Stimulated activated CD4-positive, alpha-beta T cell treated with anti-CD3 and anti-CD28 coated beads, Interleukin-12 subunit alpha, Interleukin-12 subunit beta, amount 100 ng/mL, for 48 hours (primary cell): ENCODE measurements at places on chromosomes 4 and X.

DNA sequence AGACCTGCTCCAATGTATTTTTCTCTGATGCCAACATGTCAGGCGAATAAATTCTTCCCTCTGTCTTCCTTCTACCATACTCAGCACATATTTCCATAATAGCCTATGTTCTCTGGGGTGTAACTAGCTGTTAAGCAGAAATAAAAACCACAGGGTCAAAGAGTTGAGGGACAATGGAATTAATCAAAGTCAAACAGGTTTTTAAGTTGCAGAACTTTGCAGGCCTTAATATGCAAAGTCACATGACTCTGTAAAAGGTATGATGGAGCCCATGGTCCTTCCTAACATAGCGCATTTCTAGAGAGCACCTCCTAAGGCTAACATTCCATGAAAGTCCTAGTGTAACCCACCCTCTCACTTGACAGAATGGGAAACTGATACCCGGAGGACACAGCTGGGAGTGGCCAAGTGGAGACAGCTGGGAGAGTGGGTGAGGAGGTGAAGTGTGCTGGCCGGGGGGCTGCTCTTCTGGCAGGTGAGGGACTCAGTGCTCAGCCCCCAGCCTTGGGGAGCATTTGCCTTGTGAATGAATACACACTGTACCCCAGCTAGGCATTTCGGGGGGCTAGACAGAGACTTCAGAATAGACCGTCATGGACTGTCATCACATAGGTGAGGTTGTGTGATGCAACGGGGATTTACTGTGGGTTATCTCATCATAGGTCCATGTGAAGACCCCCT is 8.4 kb upstream of the SORCS2 start:
- DNase-seq: no peak

DNA sequence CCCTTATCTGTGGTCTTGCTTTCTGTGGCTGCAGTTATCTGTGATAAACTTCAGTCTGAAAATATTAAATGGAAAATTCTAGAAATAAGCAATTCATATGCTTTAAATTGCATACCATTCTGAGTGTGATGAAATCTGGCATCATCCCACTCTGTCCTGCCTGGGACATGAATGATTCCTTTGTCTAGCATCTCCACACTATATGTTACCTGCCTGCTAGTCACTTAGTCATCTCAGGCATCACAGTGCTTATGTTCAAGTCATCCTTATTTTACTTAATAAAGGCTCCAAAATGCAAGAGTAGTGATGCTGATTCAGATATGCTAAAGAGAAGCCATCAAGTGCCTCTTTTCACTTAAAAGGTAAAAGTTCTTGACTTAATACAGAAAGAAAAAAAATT is 14.3 kb upstream of the RAB9B start:
- no peak for DNase-seq

DNA sequence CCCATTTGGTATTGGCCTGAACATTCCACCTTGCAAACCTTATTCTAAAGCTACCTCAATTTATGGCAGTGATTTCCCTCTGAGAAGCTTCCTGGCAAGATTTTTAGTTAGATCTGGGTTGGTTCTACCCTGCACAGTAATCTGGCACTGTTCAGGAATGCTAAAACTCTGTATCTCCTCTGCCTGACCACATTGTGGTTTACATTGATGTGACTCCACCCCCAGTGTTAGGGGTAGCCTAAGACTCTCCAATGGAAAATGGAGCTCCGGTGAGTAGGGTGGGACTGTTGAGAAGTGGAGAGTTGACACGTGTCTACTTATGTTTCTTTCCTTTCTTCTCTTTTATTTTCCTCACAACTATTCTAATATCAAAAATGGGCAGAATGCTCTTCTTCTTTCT is 45.4 kb downstream of the BMPR1B start:
- no peak for DNase-seq

DNA sequence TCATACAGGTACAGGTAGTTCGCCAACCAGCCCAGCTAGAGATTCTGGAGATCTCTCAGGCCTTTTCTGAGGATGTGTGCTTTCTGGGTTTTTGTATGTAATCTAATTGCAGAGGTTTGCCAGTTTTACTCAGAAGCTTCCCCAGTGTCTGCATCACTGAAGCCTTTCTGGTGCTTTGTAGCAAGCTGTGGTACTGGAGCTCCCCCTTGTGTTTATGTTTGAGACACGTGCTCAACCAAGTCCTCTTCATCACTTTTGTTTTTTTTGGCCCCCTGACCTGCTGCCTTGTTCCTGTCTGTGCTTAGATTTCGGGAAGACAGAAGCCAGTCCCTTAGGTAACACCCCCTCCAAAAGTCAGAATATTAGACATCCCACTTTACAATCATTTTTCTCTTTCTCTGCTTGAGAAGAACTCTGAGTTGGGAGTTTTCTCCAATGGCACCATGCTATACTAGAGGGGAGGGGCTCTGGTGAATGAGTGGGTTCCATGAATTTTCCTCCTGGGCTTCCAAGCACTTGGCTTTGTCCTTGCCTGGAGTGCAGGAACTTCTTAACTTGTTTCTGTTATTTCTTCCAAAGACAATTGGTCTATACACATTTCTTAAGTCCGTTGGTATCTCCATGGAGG is 128.4 kb upstream of the TBC1D9 start:
- DNase-seq: peak; percentile 1

GRCh38 chr4:82421796-82422560 is 8.3 kb downstream of the HNRNPDL start:
- DNase-seq: no peak

- no peak for DNase-seq
Measured at GRCh38 chr4:103032574-103032973, 13.1 kb upstream of the SLC9B1 start.

DNA sequence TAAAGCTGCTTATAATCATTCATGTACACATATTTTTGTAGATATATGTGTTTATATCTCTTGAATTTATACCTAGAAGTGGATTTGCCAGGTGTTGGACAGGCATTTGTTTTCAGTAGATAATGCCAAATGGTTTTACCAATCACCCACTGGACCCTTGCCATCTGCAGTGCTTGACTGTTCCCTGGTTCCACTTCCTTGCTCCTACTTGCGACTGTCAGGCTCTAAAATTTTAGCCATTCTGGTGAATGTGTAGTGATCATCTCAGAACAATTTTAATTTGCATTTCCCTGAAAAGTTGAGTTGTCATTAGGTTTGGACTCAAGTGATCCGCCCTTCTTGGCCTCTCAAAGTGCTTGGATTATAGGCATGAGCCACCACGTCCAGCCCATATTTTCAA is 122.4 kb upstream of the SLC34A2 start:
- no peak for DNase-seq

GRCh38 chrX:130885996-130886395 is 17.0 kb downstream of the ENOX2 start:
- DNase-seq: no peak

DNA sequence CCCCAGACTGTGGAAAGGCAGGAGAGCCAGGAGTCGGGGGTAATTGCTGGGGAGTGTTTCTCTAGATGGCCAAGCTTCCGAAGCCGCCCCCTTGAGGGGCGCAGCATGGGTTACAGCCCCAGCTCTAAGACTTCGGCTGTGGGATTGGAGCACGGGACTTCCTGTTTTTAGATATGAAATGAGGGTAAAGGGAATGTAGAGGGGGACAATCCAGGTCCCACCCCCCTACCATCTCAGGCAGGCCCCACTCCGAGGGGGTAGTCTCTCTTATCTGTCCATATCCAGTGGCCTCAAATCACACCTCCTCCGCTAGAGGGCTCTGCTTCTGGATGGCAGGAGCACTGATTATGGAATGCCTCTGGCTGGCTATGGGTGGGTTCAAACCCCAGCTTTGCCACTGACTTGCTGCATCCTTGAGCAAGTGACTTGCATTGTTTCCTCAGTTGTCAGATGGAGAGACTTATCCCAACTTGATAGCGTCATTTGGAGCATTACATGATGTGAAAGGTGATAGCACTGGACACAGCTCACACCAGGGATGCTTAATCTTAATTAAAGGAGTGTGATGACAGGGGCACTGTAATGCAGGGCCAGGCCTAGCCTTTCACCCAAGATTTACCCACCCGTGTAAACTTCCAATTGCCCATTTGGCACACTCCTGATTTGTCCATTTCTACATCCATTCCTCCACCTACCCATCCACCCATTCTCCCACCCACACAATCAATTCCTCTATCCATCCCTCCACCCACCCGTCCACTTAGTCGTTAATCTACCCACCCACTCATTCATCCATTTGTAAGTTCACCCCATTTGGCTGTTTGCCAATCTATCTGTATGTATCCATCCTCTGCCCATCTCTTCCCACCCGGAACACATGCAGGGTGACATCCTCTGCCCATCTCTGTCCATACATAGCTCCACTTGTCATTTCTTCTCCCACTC is 848 bp upstream of the KCND1 start:
- DNase-seq: no peak

DNA sequence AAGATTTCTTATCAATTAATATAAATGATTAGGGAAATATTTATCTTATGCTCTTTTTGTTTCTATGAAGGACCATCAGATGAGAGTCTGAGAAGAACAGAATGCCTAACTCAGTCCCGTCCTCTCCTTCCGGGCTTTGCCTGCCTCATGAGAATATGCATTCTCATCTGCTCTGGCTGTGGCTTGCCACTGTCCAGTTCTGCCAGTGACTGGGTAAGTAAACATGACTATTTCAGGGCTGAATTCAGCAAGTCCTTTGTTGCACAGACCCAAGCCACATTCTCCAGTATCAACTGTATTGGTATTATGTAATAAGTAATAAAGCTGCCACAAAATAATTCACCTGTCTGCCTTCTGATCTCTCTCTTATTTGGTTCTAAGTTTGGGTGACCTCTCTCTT is 110.7 kb downstream of the WDFY3 start:
- no peak for DNase-seq

DNA sequence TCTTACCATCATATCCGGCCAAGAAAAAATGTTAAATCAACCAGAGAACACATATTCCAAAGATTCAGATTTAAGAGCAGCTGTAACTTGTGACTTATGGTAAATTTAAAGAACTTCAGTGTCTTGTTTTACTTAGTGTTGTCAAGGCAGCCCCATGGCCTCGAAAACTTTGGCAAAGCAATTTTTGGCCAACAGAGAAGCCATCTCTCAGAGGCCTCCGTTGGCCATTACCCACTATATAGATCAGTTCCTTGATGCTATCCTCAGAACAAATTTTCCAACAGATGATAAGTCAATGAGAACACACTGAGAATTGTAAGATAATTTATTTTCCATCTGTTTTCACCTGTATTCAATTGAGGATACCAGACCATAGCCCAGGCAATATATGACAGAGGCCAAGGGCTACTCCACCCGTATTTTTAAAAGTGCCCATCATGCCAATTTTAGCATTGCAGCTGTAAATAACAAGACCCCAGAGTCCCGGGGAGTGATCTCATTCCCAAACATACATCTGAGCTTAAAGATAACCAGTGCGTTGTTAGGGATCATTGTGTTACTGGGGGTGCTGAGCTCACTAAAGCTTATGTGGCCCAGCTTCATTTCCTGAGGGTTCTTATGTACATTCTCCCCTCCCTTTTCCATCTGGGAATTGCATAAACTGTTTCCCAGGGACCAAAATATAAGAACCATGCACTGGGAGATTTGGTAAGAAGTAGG is 50.0 kb upstream of the PDHA1 start:
- DNase-seq: no peak

GRCh38 chr4:83783215-83783614 is 247.3 kb downstream of the GPAT3 start:
- no peak for DNase-seq
